ENCODE measurements at places on chromosomes 6 and 20.

GRCh38 chr6:158064725-158065251, 83.1 kb downstream of the SYNJ2 start:
- DNase-seq, result no peak

DNA sequence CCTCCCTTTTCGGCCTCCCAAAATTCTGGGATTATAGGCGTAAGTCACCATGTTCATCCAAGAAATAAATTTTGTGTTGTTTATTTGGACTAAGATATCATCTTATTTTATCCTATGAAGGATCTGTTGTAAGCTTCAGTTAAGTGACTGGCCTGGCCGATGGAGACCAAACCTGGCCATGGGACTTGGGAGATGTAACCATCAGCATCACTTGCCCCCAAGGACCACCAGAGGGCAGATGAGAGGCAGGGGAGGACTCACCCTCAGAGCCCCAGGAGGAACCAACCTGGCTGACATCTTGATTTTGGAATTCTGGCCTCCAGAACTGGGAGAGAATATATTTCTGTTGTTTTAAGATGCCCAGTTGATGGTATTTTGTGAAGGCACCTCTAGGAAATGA, 266.7 kb downstream of the CDH26 start:
- DNase-seq, result no peak

DNA sequence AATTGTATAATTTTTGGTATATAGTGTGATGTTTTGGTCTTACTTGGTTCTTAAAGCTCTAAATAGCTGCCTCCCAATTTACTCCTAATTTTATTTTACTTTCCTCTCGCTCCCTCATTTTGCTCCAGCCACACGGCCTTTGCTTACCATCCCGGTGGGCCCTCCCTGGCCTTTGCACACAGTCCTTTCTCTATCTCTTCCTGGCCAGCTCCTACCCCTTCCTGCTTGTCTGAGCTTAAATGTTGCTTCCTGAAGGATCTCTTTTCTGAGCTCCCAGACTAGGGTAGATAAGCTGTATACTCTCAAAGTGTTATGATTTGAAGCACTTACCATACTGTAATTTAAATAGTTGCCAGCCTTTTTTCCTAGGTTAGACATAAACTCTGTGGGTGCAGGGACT, 121.7 kb downstream of the UTRN start:
- no peak for DNase-seq

GRCh38 chr6:49457771-49458170, 5.3 kb downstream of the MMUT start:
- no peak for DNase-seq

GRCh38 chr6:75762063-75762462, 13.0 kb downstream of the MYO6 start:
- DNase-seq, result no peak

DNA sequence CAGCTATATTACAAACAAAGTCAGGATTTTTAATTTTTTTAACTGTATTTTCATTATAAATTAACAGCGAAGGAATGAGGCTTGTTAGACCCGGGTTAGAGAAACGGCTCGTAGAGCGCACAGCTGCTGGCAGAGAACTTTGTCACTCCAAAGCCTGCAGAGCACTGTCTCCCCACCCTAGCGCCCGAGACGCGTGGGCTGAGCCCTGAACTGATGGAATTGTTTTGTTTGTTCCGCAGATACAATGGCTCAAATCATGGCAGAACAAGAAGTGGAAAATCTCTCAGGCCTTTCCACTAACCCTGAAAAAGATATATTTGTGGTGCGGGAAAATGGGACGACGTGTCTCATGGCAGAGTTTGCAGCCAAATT, 810 bp downstream of the LAMP5 start:
- no peak for DNase-seq

- no peak for DNase-seq
These were observed 427.3 kb upstream of the FLRT3 start for GRCh38 chr20:14764511-14765369.

- DNase-seq, result no peak
These were observed 8.6 kb upstream of the HECA start for GRCh38 chr6:139126255-139126654.

- DNase-seq, result no peak
These were observed 260.1 kb downstream of the BTBD3 start for GRCh38 chr20:12177657-12178293.

- no peak for DNase-seq
These were observed 3.6 kb upstream of the FOXC1 start for GRCh38 chr6:1605893-1606779.

DNA sequence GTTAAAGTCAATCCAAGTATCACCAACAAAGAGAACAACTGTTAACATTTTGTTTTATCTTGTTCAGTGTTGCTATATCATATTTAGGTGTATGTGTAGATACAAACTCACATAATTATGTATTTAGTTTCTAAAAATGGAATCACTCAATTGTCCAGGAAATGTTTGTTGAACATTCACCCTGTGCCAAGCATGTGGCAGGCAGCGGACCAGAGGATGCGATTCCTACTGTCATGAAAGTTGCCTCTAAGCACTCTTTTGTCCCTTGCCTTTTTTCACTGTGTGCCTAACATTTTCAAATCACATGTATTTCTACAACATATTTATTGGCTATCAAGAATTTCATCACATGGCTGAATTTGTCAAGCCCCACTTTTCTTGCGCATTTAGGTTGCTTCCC, 16.9 kb upstream of the TGM2 start:
- DNase-seq, result no peak

DNA sequence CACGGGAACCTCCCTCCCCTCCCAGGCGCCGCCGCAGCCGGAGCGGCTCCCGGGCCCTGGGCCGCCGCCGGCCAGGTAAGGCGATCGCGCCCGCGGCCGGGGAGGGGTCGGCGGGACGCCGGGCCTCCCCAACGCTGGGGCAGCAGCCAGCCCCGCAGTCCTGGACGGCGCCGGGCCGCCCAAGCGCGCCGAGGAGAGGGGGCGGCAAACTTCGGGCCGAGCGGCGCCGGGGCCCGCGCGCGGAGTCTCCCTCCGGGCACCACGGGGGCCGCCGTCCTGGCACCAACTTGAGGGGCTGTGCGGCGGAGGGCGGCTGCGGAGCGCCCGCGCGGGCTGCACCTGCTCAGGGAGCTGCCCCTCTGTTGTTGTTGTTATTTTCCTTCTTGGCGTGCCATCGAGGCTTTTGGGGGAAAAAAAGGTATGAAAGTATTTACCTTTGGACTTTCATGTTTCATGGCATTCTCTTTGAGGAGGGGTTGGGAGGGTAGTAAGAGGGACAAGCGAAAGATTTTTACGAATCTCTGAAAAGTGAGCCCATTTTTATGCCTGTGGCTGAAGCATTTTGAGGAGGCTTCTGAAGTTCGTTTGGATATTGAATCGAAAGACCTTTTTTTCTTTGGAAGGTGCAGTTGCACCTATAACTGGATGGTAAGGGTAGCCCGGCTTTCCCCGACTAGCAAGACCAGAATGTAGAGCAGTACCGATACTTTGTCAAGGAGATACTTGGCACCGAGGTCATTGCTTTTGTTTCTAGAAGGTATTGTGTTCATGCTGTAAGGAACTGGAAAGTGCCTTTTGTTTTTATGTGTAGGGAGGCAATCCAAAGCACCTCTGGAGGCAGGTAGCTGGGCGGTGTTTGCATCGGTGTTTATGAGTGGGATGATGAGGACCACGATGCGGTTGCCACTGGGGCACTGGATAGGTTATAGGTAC, at the start of gene RNF182:
Gene RNF182, plus strand, starts transcription at position 4 of the 933 bp plus-strand sequence. CDS start 52,168 bp downstream, outside the sequence.
- DNase-seq, result peak; percentile 62

GRCh38 chr6:169424149-169424804, 170.6 kb upstream of the THBS2 start:
- DNase-seq, result no peak

GRCh38 chr6:129263176-129263575, 380.2 kb downstream of the LAMA2 start:
- no peak for DNase-seq

- DNase-seq, result peak; percentile 89
These were observed 17.5 kb downstream of the PPARD start for GRCh38 chr6:35359744-35360348.

DNA sequence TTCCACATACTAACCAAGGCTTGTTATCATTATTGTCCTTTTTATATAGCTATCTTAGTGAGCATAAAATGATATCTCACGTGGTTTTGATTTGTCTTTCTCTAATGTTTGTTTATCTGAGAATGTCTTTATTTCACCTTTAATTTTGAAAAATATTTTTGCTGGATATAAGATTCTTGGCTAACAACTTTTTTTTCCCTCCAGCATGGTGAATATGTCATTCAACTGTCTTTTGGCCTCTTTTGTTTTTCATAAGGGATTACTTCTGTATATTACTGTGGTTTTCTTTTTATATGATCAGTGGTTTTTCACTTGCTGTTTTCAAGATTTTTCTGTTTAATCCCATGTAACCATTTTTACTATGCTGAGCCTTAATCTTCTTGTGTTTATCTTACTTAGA, 141.0 kb downstream of the GRM1 start:
- DNase-seq, result no peak

GRCh38 chr20:45293041-45294002, 13.3 kb upstream of the RBPJL start:
- peak; percentile 32 for DNase-seq

- no peak for DNase-seq
These were observed 66.1 kb upstream of the EMILIN3 start for GRCh38 chr20:41432746-41433145.

- no peak for DNase-seq
These were observed 41.1 kb downstream of the PDE10A start for GRCh38 chr6:165621940-165622339.

DNA sequence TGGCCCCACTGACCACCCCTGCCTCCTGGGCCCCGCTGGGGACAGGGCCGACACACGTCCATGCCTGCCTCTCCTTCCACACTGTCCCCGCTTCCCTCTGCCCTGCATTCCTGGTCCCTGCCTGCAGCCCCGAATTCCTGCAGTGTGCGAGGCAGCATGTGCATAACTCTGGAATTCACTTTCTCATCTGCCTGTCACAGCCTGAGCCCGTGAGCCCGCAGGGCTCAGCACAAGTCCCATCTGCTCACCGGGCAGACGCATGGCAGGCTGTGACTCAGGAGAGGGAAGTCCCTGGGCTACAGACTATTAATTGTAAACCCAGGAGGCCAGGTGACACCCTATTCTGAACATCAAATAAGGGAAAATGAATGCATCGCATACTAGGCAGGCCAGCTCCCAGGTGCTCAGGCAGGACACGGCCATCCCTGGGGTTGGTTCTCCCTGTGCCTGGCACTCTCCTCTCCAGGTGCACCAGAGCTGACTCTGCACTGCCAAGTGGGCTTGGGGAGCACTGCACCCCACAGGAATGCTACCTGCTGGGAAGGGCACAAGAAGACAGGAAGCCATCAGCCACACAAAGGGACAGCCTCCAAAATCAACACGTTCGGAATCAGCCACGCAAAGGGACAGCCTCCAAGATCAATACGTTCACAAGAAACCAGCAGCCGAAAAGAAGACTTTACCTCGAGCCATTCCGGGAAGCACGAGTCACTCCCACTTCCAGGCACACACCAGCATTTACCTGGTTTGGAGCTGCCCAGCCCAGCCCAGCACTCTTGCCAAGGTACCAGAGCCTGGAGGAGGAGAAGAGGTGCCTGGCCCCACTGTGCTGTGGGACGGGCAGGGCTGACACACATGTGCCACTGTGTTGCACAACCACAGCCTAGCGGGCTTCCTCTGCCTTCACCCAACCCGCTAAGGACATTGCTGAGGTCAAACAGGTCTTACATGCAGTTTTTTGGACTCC, 65.9 kb downstream of the DLL1 start:
- DNase-seq, result no peak

GRCh38 chr6:939526-940252, 246.8 kb upstream of the EXOC2 start:
- no peak for DNase-seq

Data from cerebellar cortex (tissue), 1 donor.